IPS DF 6.9 (cell line): ENCODE measurements at places on chromosomes 3 and 15.

GRCh38 chr3:7759630-7760029 is 742.0 kb upstream of the LMCD1 start:
- no peak for DNase-seq

GRCh38 chr15:89072277-89072869 is 15.9 kb upstream of the ABHD2 start:
- no peak for DNase-seq

GRCh38 chr3:78741066-78741645 is 1026.6 kb downstream of the ROBO1 start:
- DNase-seq: no peak

DNA sequence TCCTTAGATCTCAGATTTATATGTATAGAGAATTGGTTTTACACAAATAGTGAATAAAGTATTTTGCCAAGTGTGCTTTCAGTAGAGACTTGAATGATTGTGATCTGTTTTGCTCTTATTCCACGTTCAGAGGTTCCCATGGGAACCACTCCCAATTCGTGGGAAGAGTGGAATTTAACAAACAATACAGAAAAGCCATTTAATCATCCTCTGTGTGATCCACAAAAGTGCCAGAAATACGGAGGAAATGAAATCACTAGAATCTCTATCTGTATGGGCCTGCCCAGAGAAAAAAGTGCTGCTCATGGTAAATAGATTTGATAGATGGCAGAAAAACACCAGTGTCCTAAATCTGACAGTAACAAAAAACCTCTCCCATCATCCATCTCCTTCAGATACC is 56.0 kb downstream of the CNTN4 start:
- no peak for DNase-seq

DNA sequence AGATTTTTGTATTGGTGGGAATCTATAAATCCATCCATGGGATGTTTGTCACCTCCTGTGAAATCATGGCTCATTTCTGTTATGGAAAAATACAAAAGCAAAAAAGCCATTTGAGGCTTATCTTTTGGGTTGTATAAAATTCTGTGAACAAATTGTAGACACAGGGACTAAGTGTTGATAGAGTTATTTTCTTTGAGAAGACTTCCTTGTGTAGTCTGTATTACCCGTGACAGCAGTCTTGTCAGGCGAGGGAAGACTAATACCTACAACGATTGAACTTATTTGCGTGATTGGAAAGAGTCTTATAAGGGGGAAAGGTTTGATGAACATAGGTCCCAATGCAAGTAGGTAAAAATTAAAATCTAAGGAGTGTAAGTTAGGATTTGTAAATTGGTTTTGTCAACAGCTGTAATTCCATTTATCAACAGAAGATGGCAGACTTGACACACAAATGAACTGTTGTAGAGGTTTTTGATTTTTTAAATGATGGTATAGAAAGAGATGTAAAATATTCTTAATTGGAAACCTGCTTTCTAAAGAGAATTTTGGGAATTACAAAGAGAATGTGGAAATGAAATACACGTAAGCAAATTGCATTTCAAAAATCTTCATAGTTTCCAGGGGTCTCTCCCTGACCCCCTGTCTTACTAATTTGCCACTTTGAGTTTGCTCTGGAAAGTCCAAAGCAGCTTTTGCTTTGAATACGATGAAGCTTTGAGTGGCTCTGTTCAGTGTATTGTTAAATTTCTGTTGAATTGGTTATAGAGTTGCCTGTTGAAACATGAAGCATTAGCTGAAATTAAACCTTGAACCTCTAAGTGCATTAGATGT is 33.2 kb downstream of the SLC25A26 start:
- peak; percentile 20 for DNase-seq

GRCh38 chr3:87311309-87311708 is 34.9 kb upstream of the POU1F1 start:
- DNase-seq: no peak

DNA sequence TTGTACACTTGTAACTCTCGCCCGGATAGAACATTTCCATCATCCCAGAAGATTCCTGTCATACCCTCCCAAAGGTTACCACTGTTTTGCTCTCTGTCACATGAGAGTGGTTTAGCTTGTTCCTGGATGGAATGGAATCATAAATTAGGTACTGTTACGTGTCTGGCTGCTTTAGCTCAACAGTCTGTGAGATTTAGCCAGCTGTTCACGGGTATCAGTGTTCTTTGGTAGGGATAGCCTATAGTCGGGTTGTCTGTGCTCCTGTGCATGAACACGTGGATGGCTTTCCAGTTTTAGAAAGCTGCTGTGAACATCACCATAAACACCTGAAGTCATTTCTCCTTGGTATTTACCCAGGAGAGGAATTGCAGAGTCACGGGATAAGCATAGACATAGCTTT is 58.2 kb upstream of the NR2C2 start:
- DNase-seq: no peak

DNA sequence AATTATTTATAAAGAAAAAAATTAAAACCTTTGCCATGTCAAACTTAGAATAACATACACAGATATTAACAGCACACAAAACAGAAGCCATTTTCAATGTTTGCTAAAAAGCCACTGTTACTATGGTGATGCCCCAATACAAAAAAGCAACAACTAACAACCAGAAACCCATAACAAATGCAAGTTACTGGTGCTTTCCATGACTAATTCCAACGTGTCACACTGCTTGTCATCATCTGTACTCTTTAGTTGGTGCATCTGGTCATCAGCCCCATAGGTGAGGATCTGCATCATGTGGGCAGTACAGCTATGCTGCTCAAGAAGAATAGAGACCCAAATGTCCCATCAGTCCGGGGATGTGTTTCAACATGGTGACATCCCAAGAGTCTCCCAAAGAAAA is 52.8 kb downstream of the ATP8B4 start:
- DNase-seq: no peak

DNA sequence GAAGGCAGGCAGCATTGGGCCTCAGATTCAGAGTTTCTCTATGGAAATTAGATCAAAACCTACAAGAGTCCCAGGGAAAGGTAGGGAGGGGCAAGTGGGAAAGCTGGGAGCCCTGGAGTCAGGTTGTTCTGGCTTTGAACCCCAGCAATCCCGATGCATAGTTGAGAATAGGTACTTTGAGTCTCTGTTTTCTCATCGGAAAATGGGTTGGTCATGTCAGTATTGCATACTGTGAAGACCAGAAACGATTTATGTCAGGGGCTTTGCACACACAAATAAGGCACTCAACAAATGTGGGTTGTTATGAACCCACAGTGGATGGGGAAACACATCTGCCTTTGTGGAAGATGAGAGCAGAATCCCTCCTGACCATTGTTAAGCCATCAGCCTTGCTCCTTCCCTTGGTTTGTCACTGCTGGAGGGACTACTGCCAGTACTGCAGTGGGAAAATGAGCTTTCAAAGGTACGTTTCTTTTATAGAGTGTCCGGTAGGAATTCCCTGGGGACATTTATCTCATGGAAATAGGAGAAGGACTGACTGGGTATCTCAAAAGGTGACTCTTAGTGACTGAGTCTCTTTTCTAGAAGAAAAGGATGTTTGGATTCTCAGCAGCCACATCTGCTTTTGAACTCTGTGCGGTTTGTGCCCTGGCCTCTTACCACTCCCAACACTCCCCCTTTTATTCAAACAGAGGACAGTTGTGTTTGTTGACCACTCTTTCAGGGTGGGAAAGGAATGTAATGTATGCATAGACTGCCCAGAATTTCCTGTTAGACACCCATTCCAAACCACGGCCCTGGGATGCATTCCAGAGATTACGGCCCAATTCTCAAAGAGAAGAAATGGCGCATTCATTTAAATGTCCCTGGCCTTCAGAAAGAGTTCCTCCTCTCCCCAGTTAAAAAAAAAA is 54.6 kb upstream of the VILL start:
- no peak for DNase-seq

DNA sequence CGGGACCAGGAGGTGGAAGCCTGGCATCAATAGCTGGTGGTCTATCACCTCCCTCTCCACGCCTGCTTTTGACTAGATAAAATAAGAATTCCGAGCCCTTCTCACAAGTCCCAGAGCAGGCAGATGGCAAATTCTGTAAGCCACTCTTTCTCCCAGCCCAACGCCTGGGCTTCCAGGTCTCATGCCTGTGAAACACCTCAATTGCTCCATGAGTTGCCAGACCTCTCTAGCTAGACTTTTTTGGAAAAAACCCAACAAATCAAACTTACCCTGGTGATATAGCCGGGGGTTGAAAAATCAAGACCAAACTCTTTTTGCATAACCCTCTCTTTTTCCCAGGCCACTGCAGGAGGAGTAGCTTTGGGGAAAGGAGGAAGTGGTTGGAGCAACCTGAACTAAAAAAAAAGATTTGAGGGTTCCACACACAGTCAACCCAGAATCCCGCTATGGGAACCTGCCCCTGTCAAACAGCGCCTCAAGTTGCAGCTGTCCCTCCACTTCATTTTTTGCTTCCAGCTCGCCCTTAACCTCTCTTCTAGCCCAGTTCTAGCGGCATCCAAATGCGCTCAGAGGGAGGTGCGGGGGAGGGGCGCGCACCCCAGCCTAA is 7.0 kb downstream of the BHLHE40 start:
- no peak for DNase-seq

GRCh38 chr3:158777161-158777873 is 24.5 kb upstream of the MFSD1 start:
- no peak for DNase-seq

DNA sequence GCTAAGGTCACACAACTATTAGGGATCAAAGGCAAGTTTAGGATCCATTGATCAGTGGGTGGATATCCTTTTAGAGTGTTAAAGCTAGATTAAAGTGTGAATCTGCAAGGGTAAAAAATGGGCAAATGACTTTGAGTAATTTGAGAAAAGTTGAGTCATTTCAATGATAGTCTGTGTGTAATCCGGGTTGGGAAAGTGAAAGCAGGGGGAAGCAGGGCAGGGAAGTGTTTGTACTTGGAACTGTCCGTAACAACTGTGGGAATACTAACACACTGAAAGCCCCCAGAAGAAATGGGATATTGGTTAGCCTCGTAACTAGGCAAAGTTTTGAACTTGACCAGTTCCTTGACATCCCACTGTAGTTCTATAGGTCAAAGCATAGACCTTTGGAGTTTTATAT is 187.2 kb upstream of the SLITRK3 start:
- DNase-seq: no peak

GRCh38 chr15:42284551-42284950 is 11.3 kb upstream of the TMEM87A start:
- DNase-seq: no peak

GRCh38 chr15:84807228-84807627 is 9.9 kb upstream of the ALPK3 start:
- no peak for DNase-seq

DNA sequence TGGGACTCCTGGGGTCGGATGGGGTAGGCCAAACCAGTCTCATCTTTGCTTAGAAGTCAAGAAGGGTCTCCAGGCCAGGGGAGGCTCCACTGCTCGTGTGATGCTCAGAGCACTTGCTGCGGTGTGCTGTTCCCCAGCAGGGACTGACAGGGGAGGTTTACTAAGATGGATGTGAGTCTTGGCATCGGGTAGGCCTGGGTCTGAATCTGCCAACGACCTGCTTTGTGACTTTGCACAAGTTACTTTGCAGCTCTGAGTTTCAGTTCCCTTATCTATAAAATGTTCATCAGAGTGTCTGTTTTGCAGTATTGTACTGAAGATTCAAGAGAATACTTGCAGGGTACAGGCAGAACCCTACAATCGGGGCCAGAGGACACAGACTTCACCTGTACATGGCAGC is 17.3 kb upstream of the CDCP1 start:
- no peak for DNase-seq

DNA sequence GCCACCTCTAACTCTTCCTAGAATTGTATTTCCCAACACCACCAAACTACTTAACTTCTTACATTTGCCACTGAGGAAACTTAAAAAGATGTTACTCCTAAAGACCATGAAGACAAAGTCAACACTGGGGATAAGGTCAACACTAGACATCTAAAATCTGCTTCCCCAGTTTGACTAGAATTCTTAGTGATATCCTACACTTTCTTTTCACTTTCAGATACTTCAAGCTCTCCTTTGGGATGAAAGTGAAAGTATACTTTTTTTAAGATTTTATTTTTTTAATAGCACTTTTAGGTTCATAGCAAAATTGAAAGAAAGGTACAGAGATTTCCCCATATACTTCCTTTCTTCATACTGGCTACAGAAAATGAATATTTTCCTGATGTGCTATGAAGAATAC is 32.6 kb downstream of the GOLIM4 start:
- DNase-seq: no peak

GRCh38 chr3:184683900-184684560 is 27.8 kb downstream of the MAGEF1 start:
- DNase-seq: no peak

DNA sequence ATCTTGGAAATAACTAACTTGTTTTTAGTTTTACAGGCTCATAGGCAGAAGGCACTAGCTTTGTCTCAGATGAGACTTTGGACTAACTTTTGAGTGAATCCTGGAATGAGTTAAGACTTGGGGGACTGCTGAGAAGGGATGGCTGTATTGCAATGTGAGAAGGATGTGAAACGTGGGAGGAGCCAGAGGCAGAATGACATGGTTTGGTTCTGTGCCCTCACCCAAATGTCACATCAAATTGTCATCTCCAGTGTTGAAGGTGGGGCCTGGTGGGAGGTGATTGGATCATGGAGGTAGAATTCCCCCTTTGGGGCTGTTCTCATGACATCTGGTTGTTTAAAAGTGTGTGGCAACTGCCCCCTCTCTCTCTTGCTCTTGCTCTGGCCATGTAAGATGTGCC is 28.8 kb upstream of the CCDC50 start:
- no peak for DNase-seq

- DNase-seq: no peak
These were observed 21.8 kb downstream of the METTL6 start for GRCh38 chr3:15405448-15406050.

DNA sequence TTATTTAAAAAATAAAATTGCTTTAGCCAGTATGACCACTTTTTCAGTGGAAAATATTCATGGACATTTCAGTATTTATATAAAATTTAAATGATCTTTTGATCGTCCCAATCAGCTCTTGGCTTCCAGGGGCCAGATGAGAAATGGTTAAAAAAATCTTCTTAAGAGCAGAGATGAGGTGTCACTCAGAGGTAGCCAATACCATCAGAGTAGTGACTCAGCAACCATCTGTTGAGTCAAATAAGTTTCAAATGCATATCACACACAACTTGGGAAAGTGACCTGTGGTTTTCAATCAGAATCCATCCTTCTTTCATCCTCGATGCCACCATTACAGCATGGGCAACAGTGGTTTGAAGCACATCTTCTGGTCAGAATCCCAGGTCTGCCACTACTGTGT is 958.8 kb upstream of the NR2F2 start:
- no peak for DNase-seq

- peak; percentile 29 for DNase-seq
These were observed 36.9 kb upstream of the HERC1 start for GRCh38 chr15:63870487-63871209.

DNA sequence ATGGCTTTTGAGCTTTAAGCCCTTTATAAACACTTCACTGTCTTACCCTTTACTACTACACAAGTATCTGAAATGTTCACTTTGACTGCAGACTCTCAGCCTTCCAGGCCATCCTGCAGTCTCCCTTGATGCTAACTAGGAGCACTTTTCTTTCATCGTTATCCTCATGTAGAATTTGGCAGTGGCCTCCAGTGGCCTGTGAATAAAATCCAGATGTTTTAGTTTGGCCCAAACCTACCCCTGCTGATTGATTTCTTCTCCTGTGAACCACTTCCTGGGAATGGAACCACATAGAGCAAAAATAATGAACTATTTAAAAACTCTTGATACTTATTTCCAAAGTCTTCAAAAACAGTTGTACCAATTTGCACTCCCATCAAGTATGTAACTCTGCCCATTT is 271.9 kb downstream of the FEZF2 start:
- no peak for DNase-seq

- no peak for DNase-seq
These were observed 189.7 kb upstream of the ZBTB20 start for GRCh38 chr3:115336836-115337235.
